Lower lobe of right lung (tissue), 2 donors: ENCODE measurements at places on chromosomes 7 and 10. TPM values are rescaled to one million over a fixed set of nuclear protein-coding genes. Genes with fewer than 3 reads are reported as not detected.

The FFAR4 gene
- total RNA-seq, result 13.7 TPM

GRCh38 chr10:102396317-102396650, 779 bp downstream of the NFKB2 start:
- H3K4me1 ChIP-seq, result peaks cover 54% of the 10 kb centered on the region
- no peak for DNase-seq
- no peaks in the 10 kb centered on the region for H3K27me3 ChIP-seq
- peak overlapping the region; percentile 68 for H3K4me3 ChIP-seq
- H3K36me3 ChIP-seq, result peaks cover 24% of the 10 kb centered on the region
- peak overlapping the region; percentile 96 for H3K27ac ChIP-seq

The WNT8B gene
- 0.18 TPM for total RNA-seq

The ASIC3 gene
- 3.7 TPM for total RNA-seq

The KLF14 gene
- total RNA-seq, result not detected

DNA sequence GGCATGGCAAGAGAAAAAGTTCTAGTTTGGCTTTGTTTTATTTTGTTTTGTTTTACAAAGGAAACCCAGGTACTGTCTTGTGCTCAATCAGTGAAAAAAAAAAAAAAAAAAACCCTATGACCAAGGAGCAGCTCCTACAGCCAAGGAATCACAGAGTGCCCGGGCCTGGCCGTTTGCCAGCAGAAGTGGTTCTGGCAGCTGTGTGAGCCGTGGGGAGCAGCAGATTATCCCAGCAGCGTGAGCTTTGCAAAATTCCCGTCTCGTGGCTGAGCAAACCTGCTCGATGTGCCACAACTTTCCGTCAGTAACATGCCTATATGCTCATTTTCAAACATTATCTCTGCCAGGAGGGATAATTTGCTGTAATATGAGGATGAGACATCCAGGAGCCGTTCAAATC, 293.7 kb downstream of the POU6F2 start:
- no peak overlapping the region for H3K4me3 ChIP-seq
- peak; percentile 73 for DNase-seq
- no peaks in the 10 kb centered on the region for H3K36me3 ChIP-seq
- no peak overlapping the region for H3K27ac ChIP-seq

DNA sequence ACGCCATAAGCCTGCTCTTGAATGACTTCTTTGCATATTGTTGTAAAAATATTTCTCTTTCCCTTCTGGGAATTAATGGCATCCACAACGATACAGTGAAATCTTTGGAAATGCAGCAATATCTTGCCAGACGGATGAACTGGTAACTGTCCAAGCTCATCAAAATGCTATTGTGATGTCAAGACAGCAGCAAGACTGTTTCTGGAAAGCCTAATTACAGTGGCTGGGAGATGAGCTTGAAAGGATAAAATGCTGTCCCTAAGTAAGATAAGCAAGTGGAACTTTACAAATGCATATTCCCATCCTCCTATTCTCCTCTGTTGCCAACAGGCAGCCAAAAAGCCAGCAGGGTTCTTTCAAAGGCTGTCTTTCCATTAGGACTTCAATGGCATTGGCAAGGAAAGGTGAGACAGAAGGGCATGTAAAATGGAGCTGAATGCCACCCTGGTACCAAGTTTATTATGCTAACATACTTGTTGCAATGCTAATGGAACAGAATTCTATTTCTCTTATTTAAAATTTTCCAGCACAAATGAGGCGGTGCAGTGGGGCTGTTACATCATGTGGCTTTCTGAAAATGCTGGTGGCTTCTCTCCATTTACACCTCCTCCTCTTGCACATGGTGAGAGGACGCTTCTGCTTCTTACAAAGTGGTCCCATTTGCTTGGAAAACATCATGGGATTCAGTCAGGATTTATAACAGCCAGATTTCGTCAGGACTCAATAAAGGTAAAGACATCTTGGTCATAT, 178.3 kb upstream of the PTER start:
- H3K27ac ChIP-seq, result no peak overlapping the region
- H3K4me1 ChIP-seq, result no peaks in the 10 kb centered on the region
- no peaks in the 10 kb centered on the region for H3K36me3 ChIP-seq

The PPP1R3C gene
- 10.8 TPM for total RNA-seq

The GNGT1 gene
- total RNA-seq, result not detected

GRCh38 chr7:140084972-140085371, 22.2 kb upstream of the PARP12 start:
- H3K4me1 ChIP-seq, result peaks cover 7% of the 10 kb centered on the region
- H3K4me3 ChIP-seq, result no peak overlapping the region
- no peak for DNase-seq
- H3K27me3 ChIP-seq, result no peaks in the 10 kb centered on the region

The PIP gene
- total RNA-seq, result 12.6 TPM

The ACTL6B gene
- not detected for total RNA-seq
